ENCODE measurements at places on chromosomes 3 and 15.

- peaks cover 55% of the 10 kb centered on the region for H3K4me1 ChIP-seq
- no peaks in the 10 kb centered on the region for H3K27me3 ChIP-seq
- DNase-seq = no peak
- no peak overlapping the region for H3K4me3 ChIP-seq
- peaks cover 13% of the 10 kb centered on the region for H3K36me3 ChIP-seq
These were observed 154.5 kb downstream of the FOXP1 start for GRCh38 chr3:71428841-71429596.

DNA sequence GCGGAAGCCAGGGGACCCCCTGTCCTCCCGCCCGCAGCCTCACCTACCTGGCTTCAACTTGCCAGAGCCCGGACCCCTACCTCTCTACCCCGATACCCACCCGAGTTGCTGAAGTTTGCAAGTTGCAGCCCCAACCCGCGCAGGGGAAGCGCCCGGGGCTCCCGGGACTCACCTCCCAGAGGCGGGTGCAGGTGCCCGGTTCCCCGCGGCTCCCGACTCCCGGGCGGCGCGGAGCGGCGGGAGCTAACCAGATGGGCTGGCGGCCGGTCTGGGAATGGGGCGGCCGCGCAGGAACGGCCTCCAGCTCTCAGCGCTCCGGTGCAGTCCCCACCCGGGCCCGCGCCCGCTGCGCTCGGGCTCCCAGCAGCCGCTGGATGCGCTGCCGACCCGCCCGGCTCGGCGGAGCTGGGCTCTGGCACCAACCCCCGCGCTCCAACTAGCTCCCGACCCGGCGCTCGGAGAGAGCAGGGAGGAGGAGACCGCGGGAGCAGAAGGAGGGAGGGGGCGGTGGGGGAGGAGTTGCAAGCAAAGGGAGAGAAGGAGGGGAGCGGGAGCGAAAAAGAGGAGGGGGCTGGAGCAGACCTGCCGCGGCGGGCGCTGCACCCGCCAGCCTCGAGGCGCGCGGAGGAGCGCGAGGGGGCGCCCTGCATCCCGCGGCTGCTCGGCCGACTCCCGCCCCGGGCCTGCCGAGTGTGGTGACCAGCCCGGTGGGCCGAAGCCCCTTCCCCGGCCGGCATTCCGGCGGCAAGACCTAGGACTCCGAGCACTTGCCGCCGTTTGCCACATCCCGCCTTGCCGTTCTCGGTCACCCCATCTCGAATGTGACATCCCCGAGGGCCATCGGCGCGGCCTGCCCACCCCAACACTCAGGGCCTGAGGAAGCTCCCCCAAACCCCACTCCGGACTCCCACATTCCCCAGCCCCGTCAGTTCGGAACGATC, at the start of gene SEMA5B:
SEMA5B (minus strand) TSS at position 472 of the 941 bp plus-strand sequence. CDS start 66,500 bp downstream, outside the sequence.
- H3K27me3 ChIP-seq = peaks cover 44% of the 10 kb centered on the region
- H3K4me1 ChIP-seq = peaks cover 9% of the 10 kb centered on the region
- no peak for DNase-seq
- peak within 1 kb of the TSS; percentile 79 for H3K4me3 ChIP-seq
- no peak within 1 kb of the TSS for H3K27ac ChIP-seq

DNA sequence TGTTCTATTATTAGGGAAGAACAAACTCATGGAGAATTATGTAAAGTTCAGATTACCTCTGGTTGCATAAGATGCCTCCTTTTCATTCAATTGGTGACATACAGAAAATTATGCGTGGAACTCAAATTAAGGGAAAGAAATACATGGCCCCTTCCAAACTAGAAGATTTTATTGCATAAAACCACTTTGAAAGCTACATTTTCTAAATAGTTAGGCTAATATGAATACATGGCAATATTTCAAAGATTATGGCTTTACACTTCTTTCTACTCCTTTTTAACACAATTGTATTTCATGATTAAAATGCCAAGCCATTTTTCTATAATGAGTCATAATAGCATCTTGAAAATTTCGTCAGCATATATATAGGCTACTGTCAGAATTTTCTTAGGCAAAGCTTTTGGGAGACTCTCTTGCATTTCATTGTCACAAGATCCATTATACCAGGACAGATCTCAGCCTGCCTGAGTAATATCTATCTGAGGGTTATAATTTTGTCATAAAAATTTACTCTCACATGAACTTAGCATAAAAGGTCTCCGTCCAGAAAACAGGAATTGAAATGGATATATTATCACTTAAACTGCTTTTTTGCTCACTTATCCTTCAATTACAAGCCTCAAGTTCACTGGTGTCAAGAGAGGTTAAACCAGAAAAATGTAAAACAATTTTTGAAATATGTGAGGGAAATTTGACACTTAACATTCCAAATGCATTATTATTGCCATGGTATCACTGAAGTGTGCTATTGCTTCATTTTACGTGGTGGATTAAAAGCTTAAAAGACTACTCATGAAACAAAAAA, 37.1 kb downstream of the CPA3 start:
- peaks cover 38% of the 10 kb centered on the region for H3K4me1 ChIP-seq
- peak overlapping the region; percentile 61 for H3K4me3 ChIP-seq
- H3K27ac ChIP-seq = peak overlapping the region; percentile 76
- H3K27me3 ChIP-seq = no peaks in the 10 kb centered on the region
- peak; percentile 56 for DNase-seq

DNA sequence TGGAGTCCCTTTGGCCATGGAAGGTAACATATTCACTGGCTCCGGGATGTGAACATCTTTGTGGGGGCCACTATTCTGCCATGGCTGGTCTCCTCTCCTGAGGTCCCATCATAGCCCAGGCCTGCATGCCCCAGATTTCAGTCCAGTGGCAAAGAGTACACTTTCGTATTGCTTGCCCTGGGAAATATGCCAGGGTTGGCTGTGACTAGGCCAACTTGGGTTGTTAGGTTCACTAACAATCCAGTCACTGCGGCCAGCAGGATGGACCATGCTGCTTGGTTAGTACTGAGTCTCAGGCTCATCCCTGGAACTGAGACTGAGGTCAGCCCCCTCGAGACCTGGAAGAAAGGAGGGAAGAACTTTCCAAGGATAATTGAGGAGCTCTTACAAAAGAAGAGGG, 9.8 kb upstream of the EEFSEC start:
- no peaks in the 10 kb centered on the region for H3K36me3 ChIP-seq
- H3K4me1 ChIP-seq = peaks cover 37% of the 10 kb centered on the region
- DNase-seq = no peak
- H3K27ac ChIP-seq = no peak overlapping the region
- H3K27me3 ChIP-seq = peaks cover 2% of the 10 kb centered on the region
- no peak overlapping the region for H3K4me3 ChIP-seq

DNA sequence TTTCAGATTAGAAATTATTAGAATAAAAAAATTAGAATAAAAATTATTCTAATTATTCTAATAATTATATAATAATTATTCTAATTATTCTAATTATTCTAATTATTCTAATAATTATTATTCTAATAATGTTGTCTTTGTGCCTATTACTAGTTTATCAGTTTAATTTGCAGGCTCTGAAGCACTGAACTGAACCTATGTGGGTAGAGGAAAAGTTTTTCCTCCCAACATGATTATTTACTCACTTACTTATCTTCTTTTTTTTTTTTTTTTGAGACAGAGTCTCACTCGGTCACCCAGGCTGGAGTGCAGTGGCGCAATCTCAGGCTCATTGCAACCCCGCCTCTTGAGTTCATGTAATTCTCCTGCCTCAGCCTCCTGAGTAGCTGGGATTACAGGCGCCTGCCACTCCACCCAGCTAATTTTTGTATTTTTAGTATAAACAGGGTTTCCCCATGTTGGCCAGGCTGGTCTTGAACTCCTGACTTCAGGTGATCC, 39.7 kb upstream of the C15orf39 start:
- DNase-seq = no peak
- no peaks in the 10 kb centered on the region for H3K36me3 ChIP-seq
- H3K4me1 ChIP-seq = peaks cover 8% of the 10 kb centered on the region
- no peak overlapping the region for H3K27ac ChIP-seq
- peaks cover 14% of the 10 kb centered on the region for H3K27me3 ChIP-seq

- no peak overlapping the region for H3K27ac ChIP-seq
- H3K36me3 ChIP-seq = no peaks in the 10 kb centered on the region
- H3K4me1 ChIP-seq = peaks cover 46% of the 10 kb centered on the region
- no peaks in the 10 kb centered on the region for H3K27me3 ChIP-seq
- no peak for DNase-seq
- H3K4me3 ChIP-seq = no peak overlapping the region
These were observed 598.7 kb upstream of the TGFBR2 start for GRCh38 chr3:30007668-30008067.

DNA sequence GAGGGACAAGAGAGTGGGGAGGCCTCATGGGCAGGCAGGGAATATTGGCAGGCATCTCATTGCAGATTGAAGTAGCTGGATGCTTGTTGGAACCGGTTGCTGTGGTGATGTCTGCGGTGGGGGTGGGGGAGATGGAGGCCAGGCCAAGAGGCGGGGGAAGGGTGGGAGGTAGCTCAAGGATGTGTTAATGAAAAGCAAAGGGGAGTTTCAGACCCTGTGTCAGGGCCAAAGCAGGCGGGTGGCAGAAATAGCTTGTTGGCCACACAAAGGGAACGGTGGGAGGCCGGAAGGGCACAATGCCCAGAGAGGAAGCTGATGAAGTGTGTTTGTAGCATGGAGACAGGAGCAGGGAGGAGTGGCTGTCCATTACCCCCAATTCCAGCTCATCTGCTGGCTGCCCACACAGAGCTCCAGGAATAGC, 28.0 kb downstream of the CCDC33 start:
- no peaks in the 10 kb centered on the region for H3K36me3 ChIP-seq
- H3K27me3 ChIP-seq = peaks cover 60% of the 10 kb centered on the region
- no peak for DNase-seq
- no peak overlapping the region for H3K27ac ChIP-seq
- H3K4me3 ChIP-seq = no peak overlapping the region
- no peaks in the 10 kb centered on the region for H3K4me1 ChIP-seq

- H3K27ac ChIP-seq = no peak overlapping the region
- peaks cover 56% of the 10 kb centered on the region for H3K4me1 ChIP-seq
- DNase-seq = no peak
- H3K4me3 ChIP-seq = peak overlapping the region; percentile 80
- H3K36me3 ChIP-seq = peaks cover 24% of the 10 kb centered on the region
- H3K27me3 ChIP-seq = peaks cover 7% of the 10 kb centered on the region
These were observed 2.6 kb downstream of the SACM1L start for GRCh38 chr3:45691842-45692241.

- H3K4me3 ChIP-seq = no peak overlapping the region
- H3K27ac ChIP-seq = no peak overlapping the region
- DNase-seq = no peak
- H3K4me1 ChIP-seq = peaks cover 15% of the 10 kb centered on the region
- peaks cover 2% of the 10 kb centered on the region for H3K27me3 ChIP-seq
These were observed 632.3 kb upstream of the NR2F2 start for GRCh38 chr15:95698230-95698629.

- H3K36me3 ChIP-seq = peaks cover 33% of the 10 kb centered on the region
- peaks cover 30% of the 10 kb centered on the region for H3K4me1 ChIP-seq
- H3K27me3 ChIP-seq = no peaks in the 10 kb centered on the region
- H3K27ac ChIP-seq = peak overlapping the region; percentile 73
- no peak for DNase-seq
- peak overlapping the region; percentile 89 for H3K4me3 ChIP-seq
These were observed 1.0 kb upstream of the IGF2BP2 start for GRCh38 chr3:185825639-185826481.

DNA sequence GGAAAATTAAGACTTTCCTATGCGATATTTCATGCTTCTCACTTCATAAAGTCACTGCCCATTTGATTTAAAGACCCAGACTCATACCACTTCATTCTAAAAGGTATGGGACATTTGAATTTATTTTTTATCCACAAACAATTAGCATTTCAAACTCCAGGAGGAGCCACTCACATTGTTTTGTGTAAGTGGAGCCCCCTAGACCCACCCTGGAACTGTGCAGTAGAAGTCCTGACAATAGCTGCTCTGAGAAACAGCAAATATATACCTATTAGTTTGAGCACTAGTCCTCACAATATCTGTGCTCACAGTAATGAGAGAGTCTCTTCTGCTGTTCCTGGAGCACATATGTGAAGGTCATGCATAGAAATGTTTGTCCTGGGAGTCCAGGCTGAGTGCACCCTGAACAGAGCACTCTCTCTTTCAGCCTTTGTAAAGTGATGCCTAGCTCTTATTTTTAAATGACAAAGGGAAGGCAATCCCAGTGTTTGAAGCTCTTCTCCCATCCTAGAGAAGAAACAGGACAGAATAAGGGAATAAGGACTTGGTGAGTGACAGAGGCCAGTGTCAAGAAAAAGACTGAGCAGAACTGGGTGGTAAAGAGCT, 127.5 kb upstream of the STRIT1 start:
- DNase-seq = no peak
- peaks cover under 1% of the 10 kb centered on the region for H3K36me3 ChIP-seq
- H3K27ac ChIP-seq = no peak overlapping the region
- H3K4me1 ChIP-seq = peaks cover 63% of the 10 kb centered on the region

GRCh38 chr3:56291953-56292352, 176.3 kb downstream of the ERC2 start:
- no peaks in the 10 kb centered on the region for H3K4me1 ChIP-seq
- H3K27me3 ChIP-seq = no peaks in the 10 kb centered on the region
- no peaks in the 10 kb centered on the region for H3K36me3 ChIP-seq
- DNase-seq = no peak

GRCh38 chr3:72690629-72691028, 157.6 kb downstream of the SHQ1 start:
- peaks cover 7% of the 10 kb centered on the region for H3K4me1 ChIP-seq
- no peak overlapping the region for H3K27ac ChIP-seq
- peaks cover 8% of the 10 kb centered on the region for H3K27me3 ChIP-seq

DNA sequence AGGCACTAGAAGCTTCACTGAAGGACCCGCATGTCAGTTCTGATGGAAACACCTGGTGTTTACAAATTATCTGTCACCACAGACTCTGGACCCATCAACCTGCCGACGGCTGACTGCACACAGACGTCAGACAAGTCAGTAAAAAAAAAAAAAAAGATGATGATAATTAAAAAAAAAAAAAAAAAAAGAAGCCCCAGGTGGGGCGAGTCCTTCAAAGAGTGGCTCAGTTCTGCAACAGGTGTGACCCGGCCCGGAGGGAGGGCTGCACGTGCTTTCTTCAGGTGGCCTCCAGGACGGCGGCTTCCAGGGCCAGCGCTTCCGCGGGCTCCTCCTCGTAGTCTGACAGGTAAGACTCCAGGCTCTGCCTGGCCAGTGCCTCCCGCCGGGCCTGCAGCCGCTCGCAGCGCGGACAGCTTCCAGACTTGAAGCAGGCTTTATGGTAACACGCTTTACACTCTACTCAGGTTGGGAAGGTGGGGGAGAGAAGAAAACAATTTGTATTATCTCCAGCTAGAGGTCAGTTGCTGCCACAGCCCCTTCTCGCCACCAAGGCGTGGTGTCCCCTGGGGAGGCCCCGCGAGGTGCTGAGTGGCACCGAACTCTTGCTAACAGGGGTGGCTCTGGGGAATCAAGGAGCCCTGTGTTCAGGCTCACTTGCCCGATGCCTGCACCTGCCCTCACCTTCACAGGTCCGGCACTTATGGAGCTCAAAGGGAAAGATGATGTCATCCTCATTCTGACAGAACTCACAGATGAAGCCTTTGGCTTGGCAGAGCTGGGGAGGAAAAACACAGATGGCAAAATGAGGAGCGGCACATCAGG, 61.8 kb downstream of the RUBCN start:
- H3K36me3 ChIP-seq = peaks cover 44% of the 10 kb centered on the region
- DNase-seq = no peak
- no peak overlapping the region for H3K27ac ChIP-seq
- peaks cover 5% of the 10 kb centered on the region for H3K4me1 ChIP-seq
- no peaks in the 10 kb centered on the region for H3K27me3 ChIP-seq

Data from HFFc6 (cell line).